AG10803 (cell line): ENCODE measurements at places on chromosomes 13 and 19.
A peak's percentile ranks its signal among the peaks of the same experiment; 100 is the strongest.

GRCh38 chr19:35935911-35936737 is at the start of gene LRFN3:
LRFN3 (plus strand) TSS chr19:35936374; CDS start chr19:35939426, 3,052 bp downstream.
- peak; percentile 61 for DNase-seq

- no peak for DNase-seq
These were observed 6.1 kb downstream of the CLEC4M start for GRCh38 chr19:7769171-7769570.

DNA sequence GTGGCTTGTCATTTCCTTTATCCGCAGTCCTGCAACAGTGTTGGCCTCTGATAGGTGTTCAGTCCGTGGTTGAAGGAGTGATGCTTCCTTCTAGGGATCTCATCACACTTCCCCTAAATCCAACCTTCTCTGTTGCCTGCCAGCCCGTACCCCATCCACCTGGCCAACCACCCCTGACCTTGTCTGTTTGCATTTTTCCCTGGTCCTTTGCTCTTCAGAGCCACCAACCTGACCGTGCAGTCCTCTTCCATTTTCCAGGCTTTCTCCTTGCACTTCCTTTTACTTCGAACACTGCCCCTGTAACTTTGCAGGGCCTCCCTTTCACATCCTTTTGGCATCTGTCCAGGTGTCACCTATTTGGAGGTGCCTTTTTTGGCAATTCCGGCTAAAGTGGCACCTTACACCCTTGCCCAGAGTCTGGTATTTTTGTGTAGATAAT is 696 bp downstream of the ZNF460 start:
- no peak for DNase-seq

- no peak for DNase-seq
These were observed 1.1 kb downstream of the ZNF444 start for GRCh38 chr19:56142087-56142787.

DNA sequence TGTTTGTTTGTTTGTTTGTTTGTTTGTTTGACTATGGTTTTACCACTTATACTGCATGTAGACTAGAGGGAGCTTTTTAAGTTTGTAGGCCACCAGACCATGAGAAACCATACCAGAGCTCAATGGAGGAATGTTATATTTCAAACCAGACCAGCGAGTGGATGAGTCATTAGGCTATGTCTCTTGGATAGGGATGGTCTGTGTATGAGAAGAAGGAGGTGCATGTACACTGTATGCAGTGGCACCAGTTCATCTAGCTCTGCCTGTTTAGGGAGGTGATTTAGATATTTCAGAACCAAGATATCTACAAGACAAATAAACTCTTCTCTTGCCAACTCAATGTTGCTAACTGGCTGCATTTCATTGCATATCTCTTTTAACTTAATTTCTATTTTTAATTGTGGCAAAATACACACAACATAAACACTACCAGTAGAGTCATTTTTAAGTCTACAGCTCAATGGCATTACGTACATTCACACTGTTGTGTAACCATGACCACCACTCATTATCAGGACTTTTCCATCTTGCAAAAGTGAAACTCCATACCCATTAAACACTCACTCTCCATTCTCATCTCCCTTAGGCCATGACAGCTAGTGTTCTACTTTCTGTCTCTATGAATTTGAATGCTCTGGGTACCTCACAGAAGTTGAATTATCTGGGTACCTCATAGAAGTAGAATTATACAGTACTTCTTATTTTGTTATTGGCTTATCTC is 29.2 kb downstream of the SYDE1 start:
- DNase-seq: no peak

DNA sequence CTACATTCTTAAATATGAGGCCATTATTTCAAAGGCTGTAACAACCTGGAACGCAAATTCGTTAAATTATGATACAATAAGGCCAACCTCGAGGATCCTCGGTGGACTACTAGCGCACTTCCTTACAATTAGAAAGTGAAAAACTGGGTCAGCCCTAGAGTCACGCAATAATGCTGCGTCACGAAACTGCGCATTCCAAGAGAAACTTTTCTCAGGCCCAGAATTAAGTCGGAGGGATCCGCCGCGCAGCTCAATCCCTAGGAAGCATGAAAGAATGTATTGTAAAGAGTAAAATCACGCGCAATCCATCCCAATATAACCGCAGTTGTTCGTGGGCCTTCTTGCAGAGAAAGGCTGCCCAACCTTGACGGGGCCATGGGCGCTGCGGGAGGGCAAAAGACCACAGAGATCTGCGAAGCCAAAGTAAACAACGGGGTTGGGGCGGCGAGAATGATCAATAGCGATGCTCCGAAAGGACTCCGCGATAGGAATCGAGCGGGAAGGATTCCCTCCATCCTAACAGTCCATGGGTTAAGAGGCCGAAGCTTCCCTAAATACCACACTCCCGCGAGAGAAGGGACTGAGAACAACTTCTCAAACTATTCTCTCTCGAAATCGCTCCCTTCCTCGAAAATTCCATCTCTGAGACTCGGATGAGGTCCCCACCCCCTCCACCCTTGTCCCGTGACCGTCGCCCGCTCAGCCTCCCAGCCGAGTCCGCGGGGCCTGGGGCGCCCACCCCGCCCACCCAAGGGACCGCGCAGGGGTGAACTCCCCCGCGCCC is 564 bp downstream of the SPART start:
- peak; percentile 91 for DNase-seq

GRCh38 chr19:14168993-14169392 is 32.6 kb upstream of the ASF1B start:
- no peak for DNase-seq
